Esophagus squamous epithelium (tissue), 5 donors: ENCODE measurements at places on chromosomes 3 and 15.

DNA sequence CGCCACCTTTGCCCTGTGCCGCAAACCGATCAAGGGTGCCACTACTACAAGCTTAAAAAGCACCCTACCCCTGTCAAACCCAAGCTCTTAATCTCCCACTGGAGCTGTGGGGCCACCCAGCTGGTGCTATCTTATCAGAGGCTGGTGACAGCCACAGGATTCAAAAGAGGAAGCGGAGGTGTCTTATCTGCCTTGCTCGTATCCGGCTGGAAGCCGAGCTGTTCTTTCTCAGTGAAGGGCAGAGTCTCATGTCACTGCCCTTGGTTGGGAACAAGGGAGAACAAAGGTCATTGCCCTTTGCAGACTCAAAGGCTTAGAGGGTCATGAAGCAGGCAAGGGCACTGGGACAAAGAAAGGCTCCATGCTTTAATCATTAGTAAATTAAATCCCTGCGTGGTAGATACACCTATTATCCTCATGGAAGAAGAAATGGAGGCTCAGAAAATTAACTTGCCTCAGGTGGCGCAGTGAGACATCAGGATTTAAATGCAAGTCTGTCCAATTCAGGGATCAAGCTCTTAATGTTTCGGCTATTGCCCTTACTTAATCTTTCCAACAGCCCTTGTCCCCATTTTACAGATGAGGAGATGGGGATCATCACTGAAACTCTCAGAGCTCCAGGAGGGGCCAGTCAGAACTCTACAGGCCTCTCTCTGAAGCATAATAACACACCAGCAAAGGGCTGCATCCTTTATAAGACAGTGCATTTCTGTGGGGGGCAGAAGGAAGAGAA lies 360.0 kb upstream of the PROK2 start:
- no peak for DNase-seq

DNA sequence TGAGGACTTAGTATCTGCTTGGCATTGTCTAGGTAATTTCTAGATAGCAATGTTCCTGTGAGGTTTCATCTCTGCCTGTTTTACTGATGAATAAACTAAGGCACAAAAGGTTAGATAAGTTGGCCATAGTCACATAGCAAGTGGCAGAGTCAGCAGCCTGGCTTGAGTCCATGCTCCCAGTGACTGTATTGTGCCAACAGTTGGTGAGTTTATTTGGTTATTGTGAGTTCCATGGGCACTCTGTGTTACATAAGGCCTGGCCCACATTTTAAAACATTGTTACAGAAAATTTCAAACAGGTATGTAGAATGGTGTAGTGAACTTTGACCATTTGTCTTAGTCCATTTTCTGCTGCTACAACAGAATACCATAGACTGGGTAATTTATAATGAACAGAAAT lies 15.2 kb downstream of the MCM2 start:
- DNase-seq: no peak

DNA sequence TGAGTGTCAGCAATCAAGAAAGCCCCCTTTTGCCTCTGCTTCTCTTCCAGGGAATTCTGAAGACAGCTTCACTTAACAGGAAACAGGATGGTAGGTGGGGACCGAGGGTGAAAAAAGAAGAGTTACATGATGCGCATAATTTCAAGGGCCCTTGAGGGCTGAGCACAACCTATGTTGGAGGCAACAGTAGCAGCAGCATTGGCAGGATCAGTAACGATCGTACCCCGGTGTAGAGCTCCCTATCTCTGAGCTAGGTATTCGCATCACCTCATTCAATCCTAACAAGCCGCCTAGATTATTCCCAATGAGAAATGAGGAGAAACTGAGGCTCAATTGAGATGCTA lies 432 bp upstream of the RAD54L2 start:
- no peak for DNase-seq

DNA sequence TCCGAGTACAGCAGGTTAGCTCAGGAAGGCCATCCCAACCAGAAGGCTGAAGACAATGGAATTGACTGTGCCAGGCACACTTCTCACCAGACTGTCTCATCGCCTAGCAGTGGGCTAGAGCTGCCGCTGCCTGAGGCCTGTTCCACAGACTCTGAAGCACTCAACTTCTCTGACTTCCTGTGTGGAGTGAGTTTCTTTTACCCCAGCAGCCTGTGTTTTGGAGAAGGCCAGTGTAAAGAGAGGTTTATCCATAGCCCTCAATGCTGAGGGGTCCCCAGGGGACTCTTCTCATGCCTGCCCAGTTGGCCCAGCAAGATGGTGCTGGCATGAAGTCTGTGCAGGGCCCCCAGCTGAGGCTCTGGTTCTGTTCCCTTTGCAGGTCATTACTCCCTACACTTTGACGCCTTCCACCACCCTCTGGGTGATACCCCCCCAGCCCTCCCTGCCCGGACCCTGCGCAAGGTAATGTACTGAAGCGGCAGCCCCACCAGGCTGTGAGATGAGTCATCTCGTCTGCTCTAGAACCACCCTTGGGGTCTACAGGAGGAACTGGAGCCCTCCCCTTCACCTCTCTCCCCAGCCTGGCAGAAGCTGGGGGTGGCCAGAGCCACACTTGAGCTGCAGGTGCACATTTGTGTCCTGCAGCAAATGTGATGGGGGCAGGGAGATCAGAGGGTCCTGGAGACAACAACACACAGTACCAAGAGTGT lies 5.2 kb upstream of the MANF start:
- DNase-seq: no peak

DNA sequence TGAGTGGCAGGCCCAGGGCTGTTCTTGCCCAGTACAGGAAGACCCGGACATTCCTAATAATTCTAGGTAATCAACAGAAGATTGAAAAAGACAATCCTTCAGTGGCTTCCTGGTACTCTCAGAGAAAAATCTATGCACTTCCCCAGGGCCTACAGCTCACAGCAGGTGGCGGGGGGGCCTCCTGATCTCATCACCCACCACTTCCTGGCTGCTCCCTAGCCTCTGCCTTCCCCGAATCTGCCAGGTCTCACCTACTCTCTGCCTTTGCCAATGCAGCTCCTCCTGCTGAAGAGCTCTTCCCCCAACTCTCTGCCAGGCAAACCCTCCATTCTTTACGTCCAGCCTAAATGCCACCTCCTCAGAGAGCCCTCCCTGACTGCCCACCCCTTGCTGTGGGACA lies 37.5 kb downstream of the EHD4 start:
- no peak for DNase-seq

DNA sequence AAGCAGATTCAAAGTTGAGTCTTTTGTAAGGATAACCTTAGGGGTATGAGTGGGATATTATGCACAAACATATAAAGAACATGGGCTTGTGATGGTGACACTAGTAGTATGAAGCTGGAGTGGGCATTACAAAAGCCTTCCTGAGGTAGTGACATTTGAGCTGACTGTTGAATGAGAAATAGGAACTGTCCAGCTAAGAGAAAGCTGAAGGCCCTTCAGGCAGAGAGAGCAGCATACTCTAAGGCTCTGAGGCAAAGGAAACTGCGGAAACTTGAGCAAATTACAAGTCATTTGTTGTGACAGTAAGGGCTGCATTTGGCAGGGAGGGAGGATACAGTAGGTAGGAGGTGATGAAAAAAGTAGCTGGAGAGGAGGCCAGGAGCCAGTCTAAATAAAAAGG lies 190.7 kb upstream of the CD96 start:
- no peak for DNase-seq

GRCh38 chr3:192570821-192571791 lies 156.2 kb downstream of the FGF12 start:
- no peak for DNase-seq

- no peak for DNase-seq
Observed at GRCh38 chr3:138289701-138290100, 40.0 kb downstream of the NME9 start.

- no peak for DNase-seq
Observed at GRCh38 chr3:177249203-177249602, 51.9 kb upstream of the TBL1XR1 start.

DNA sequence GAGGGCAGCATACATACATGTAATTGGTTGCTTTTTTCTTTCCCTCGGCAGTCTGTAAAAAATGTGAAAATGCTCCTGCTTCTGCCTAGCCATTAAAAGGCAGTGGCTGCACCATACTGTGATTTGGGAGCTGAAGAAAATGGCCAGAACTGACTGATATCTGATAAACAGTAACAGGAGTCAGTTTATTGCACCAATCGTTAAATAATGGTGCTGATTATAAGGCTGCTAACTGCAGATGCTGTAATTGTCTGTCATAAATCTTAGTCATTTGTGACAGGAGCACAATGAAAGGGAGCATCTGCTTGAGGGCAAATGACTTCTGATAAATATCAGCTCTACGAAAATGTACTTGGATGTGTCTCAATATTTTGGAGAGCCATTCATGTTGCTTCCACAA lies 263.1 kb upstream of the DNAJC19 start:
- no peak for DNase-seq

DNA sequence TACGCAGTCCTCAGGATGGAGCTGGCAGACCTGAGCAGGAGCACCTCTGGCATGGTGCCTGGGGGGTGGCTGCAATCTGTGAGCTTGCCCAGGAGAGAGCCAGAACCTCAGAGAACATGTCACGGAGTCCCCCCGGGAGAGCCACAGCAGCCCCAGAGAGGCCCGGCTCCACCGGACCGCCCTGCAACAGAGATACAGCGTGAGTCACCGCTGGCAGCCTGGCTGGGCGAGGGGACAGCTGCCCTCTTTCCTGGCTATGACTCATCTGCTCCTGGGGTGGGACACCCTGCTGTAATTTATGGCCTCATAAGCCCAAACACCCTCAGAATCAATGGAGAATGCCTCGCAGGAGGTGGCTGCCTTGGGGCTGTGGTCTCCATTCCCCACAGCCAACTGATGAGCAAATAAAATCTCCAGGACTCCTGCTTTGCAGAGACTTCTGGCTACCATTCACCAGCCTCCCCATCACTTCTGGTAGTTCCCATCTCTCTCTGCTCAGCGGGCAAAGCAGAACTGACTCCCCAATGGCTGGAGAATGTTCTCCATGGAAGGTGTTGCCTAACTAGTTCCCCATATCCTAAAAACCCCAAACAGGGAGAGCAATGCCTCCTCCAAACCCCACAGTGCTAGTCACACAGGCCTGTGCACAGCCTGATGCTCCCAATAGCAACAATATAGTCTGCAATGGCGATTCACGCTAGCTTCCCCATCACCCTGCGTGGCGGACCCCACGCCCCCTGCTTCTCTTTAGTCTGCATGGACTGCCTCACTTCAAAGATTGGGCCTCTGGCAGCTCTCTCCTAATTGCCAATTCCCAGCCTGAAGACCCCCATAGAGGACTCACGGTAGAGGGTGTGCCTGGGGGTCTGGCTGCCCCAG lies 21.6 kb downstream of the ACSBG1 start:
- DNase-seq: no peak

- no peak for DNase-seq
Observed at GRCh38 chr15:92661956-92662355, 6.4 kb upstream of the FAM174B start.

DNA sequence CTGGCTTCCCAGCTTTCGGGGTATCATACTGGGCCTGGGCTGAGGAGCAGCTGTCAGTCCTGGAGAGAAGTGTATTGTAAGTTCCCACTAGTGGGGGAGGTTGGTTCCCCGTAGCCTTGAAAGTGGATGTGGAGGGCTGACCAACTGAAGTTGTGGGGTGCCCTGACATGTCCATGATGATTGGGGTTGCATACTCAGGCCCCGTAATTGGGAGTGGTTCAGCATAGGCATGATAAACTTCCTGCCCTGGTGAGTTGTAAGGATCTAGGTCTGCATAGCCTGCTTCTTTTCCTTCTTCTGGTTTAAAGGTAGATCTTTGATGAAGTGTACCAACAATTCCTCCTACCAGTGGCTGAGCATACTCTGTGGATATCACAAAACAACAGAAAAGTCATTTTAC lies 36.3 kb downstream of the ST3GAL6 start:
- no peak for DNase-seq

DNA sequence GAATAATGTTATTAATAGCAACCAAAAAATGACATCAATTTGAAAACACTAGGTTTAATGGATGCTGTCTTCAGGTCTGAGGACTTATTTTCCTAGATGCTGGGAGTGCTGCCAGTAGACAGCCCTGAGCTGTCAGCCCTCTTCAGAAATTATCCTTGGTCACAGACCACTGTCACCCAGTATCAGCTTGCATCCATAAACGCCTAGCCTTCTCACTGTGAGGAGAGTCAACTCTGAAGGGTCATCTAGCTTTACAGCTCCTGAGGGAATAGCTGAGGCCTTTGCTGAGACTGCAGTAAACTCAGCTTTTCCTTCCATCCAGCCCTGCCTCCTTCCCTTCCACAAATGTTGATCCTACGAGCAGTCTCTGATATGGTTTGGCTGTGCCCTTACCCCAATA lies 19.4 kb upstream of the MNS1 start:
- no peak for DNase-seq

DNA sequence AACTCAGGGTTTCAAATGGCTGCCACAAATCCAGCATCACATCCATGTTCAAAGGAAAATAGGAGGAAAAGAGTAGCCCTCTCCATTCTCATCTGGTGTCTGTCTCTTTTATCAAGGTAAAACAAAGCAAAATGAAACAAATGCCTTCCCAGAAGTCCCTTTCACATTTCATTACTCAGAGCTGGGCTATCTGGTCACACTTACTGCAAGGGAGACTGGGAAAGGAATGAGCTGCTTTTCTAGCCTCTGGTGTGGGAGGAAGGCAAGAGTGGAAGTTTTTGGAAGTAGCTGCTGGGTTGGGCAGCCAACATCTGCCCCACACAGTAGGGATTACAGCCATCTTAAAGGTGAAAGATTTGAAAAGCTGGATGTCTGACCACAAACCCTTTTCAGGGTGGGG lies 51.8 kb downstream of the KLF15 start:
- DNase-seq: no peak

DNA sequence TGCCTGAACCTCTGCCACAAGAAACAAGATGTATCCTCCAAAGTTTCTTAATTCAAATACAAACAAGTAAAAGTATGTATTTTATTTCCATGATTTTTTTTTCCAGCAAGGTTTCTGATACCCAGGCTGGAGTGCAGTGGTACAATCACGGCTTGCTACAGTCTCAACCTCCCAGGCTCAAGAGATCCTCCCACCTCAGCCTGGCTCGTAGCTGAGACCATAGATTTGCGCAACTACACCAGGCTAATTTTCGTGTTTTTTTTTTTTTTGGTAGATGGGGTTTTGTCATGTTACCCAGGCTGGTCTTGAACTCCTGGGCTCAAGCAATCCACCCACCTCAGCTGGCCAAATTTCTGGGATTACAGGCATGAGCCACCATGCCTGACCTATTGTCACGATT lies 12.2 kb upstream of the VEPH1 start:
- no peak for DNase-seq

DNA sequence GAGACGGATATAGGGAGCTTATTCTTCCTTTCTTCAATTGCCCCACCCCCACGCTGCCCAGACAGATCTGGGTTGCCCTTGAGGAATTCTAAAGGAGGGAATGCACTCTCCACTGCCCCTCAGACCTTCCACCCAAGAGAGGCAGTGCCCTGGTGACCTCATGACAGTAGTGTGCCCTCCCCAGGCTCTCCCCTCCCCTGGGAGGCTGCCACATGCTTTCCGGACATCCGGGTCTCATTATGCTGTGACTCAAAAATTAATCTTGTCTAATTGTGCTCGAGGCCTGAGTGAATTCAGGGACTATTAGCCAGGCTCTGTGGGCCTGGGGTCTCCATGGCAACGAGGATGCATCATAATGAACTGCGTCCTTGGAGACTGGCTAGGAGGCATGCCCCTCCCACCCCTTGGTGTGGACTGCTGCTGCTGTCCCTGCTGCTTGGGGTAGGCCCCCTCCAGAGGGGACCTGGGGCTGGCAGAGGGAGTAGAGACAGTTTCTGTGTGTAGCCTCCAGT lies 20.8 kb downstream of the CORO2B start:
- no peak for DNase-seq

- DNase-seq: no peak
Observed at GRCh38 chr3:159130108-159130507, 328.3 kb downstream of the MFSD1 start.
